ENCODE measurements at places on chromosomes 5 and 9.

GRCh38 chr5:132363431-132364112 lies 5.9 kb upstream of the SLC22A5 start:
- H3K27ac ChIP-seq: peak overlapping the region; percentile 100
- peak; percentile 88 for DNase-seq
- H3K4me3 ChIP-seq: no peak overlapping the region
- peaks cover 58% of the 10 kb centered on the region for H3K4me1 ChIP-seq

DNA sequence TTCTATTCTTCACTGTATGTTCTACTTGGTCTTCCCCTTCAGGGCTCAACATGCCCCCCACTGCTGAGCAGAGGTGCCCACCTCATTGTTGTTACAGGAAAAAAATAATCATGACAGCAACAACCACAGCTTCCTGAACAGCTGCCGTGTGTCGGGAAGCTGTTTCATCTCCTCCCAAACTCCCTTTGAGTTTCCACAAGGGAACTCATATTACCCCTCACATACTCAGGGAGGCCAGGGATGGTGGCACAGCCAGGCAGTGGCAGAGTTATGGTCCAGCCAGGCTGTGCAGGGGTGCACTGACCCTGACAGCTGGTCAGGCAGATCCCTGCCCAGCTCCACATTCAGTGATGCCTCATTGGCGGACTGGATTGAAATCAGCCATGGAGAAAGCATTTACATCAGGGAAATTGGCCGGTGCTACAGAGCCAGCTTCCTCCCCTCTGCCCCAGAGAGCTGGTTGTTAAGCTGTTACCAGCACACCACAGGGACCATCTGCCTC lies 37.3 kb downstream of the SARDH start:
- no peak for DNase-seq
- no peak overlapping the region for H3K4me3 ChIP-seq
- H3K27me3 ChIP-seq: peaks cover 58% of the 10 kb centered on the region
- no peaks in the 10 kb centered on the region for H3K36me3 ChIP-seq

- no peaks in the 10 kb centered on the region for H3K27me3 ChIP-seq
- no peak for DNase-seq
- H3K4me3 ChIP-seq: no peak overlapping the region
- H3K36me3 ChIP-seq: no peaks in the 10 kb centered on the region
- H3K27ac ChIP-seq: no peak overlapping the region
Observed at GRCh38 chr5:59538750-59539121, 354.8 kb downstream of the PDE4D start.

DNA sequence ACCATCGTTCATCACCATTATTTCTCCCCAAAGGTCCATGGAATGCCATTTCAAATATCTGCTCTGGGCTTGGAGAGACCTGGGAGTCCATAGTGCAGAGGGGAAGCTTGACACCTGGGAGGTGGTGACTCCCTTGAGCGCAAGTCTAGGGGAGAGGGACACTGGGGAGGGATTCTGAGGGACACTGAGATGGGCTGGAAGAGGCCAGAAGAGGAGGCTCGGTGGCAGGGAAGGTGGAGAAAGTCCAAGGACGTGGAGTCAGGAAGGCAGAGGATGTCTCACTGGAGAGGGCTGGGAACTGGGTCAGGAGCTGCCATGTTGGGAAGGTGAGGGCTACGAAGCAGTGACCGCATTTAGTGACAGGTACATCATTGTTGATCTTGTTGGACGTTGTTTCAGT lies 160.3 kb upstream of the MVB12B start:
- no peak overlapping the region for H3K4me3 ChIP-seq
- DNase-seq: no peak
- peaks cover 9% of the 10 kb centered on the region for H3K27me3 ChIP-seq
- no peaks in the 10 kb centered on the region for H3K4me1 ChIP-seq
- no peak overlapping the region for H3K27ac ChIP-seq
- H3K36me3 ChIP-seq: no peaks in the 10 kb centered on the region

DNA sequence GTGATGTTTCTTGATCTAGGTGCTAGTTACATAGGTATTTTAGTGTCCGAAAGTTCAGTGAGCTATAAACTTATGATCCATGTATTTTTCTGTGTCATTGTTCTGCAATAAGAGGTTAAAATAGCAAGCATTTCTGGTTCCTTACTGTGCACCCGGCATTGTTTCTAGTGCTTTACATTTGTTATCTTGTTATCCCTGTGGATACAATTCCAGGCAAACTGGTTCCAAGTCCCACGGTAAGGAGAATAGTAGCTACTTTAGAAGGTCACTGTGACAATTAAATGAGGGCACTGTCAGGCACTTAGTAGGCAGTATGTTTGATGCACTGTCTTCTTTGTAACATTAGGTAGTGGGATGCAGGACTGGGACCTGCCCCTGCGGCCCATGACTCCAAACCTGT lies 9.0 kb downstream of the FUBP3 start:
- H3K4me1 ChIP-seq: no peaks in the 10 kb centered on the region
- peaks cover 18% of the 10 kb centered on the region for H3K36me3 ChIP-seq
- H3K4me3 ChIP-seq: no peak overlapping the region

GRCh38 chr5:158599157-158599556 lies 500.6 kb downstream of the EBF1 start:
- DNase-seq: no peak
- H3K27me3 ChIP-seq: no peaks in the 10 kb centered on the region
- H3K4me3 ChIP-seq: no peak overlapping the region
- H3K36me3 ChIP-seq: no peaks in the 10 kb centered on the region

GRCh38 chr5:155827949-155828348 lies 499.0 kb upstream of the SGCD start:
- H3K4me1 ChIP-seq: no peaks in the 10 kb centered on the region
- H3K4me3 ChIP-seq: no peak overlapping the region
- no peaks in the 10 kb centered on the region for H3K27me3 ChIP-seq
- no peaks in the 10 kb centered on the region for H3K36me3 ChIP-seq
- no peak overlapping the region for H3K27ac ChIP-seq
- no peak for DNase-seq

GRCh38 chr5:160044967-160045366 lies 36.0 kb downstream of the TTC1 start:
- no peak overlapping the region for H3K4me3 ChIP-seq
- no peak for DNase-seq
- no peaks in the 10 kb centered on the region for H3K27me3 ChIP-seq

DNA sequence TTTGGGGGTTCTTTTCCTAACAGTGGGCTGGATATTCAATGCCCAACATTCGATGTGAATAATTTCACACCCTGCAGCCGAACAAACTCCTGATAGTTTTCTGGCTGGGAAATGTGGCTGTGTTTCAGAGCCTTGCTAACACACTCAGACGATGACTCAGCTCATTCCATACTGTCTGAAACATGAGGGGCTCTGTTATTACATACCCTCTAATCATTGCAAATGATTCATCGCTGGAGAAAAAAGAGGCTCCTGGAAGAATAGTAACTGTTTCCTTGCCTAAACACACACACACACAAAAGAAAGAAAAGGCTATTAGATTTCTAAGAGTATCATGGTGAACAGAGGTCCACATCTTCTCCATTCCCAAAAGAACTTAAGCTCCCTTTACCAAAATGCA lies 75.8 kb downstream of the OXCT1 start:
- H3K4me3 ChIP-seq: no peak overlapping the region
- no peaks in the 10 kb centered on the region for H3K27me3 ChIP-seq
- peak; percentile 68 for DNase-seq

DNA sequence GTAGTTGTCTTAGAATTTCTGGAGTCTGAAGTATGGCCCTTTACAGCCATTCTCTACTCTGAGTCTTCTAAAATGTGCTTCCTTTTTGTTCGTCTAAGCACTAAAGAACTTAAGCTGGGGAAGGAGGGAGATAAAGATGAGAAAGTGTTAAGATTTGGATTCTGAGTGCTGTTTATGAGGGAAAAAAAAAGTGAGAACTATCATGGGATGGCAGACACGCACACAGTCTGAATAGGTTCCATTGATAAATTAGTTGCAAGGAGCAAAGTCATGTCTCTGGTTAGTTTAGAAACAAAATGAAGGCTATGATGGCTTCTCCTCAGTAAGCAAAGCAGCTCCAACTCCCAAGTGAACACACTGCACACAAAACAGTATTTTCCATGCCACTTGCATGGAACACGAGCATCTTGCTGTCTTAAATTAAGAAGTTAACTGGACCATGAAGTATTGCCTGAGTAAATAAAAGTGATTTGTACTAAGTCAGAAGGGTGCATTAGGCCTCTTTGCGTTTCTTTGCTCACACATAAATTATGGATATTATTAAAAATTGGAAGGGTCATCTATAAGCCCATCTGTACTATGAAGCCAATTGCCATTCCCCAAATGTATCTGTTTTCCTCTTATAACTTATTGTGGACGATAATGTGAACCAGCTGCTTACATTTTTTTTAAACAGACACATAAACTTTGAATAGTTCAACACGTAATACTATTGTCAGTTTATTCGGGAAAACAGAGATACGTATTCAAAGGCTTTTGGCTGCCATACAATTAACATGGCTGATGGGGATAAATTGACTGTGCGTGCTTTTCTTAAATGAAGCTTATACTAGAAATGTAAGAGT lies 199.3 kb downstream of the SGCD start:
- no peak for DNase-seq
- no peaks in the 10 kb centered on the region for H3K27me3 ChIP-seq
- no peak overlapping the region for H3K27ac ChIP-seq
- no peaks in the 10 kb centered on the region for H3K4me1 ChIP-seq

DNA sequence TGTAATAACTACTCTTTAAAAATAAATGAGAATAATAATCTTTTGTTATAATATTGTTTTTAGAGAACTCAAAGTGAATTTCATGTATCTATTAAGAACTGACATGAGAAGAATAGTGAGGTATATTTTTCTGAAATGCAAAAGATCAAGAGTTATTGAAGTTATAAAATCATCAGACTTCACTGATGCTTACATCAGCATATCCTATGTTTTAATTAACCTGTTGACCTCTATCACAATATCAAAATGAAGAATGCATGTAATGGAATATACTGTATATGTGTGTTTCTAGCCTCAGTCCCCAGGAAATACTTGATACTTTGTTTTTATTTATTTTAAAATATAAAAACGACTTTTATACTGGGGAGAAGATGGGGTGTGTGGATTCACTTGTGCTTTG lies 533.1 kb downstream of the KCTD16 start:
- H3K4me1 ChIP-seq: no peaks in the 10 kb centered on the region
- no peak for DNase-seq
- H3K27me3 ChIP-seq: no peaks in the 10 kb centered on the region
- H3K4me3 ChIP-seq: no peak overlapping the region
- H3K36me3 ChIP-seq: no peaks in the 10 kb centered on the region

GRCh38 chr5:79241535-79241979 lies 5.6 kb downstream of the JMY start:
- H3K4me1 ChIP-seq: peaks cover 11% of the 10 kb centered on the region
- H3K36me3 ChIP-seq: no peaks in the 10 kb centered on the region
- no peaks in the 10 kb centered on the region for H3K27me3 ChIP-seq
- H3K27ac ChIP-seq: no peak overlapping the region

- no peak overlapping the region for H3K4me3 ChIP-seq
- no peaks in the 10 kb centered on the region for H3K27me3 ChIP-seq
- DNase-seq: no peak
- H3K27ac ChIP-seq: no peak overlapping the region
Observed at GRCh38 chr5:13553896-13554295, 390.6 kb downstream of the DNAH5 start.

DNA sequence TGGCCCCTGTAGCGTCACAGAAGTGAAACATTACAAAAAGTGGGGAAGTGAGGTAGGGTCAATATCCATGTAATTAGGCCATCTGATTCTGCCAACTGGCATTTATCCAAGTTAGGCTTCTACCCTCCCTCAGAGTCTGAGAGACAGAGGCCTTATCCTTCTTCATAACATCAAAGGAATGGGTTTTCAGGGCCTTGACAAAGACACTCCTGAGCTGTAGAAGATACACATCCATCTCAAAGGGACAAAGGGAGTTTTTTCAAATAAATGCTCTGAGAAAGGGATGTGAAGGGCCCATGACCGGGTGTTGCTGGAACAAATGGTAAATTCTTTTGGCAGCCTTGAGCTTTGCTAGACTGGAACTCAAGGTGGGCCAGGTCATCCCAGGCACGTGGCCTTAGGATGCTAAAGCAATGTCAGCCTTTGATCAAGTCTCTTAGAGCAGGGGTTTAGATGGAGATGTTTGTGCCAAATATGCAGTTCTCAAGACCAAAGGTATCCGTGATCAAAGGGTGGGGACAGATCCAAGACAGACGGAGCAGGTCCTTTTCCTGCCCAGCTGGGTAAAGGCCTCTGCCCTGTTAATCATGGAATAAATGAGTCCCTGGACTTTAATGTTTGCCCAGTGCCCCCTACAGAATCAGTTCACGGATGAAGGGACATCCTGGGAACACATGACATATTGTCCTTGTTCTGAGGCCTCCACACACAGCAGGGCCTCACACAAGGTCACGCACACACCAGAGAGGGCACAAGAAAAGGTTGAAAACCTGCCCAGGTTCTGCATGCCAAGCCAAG lies 10.0 kb upstream of the FAM169A start:
- no peaks in the 10 kb centered on the region for H3K36me3 ChIP-seq
- H3K4me1 ChIP-seq: no peaks in the 10 kb centered on the region

- H3K27ac ChIP-seq: peak overlapping the region; percentile 96
- H3K36me3 ChIP-seq: no peaks in the 10 kb centered on the region
- DNase-seq: peak; percentile 90
- peaks cover 38% of the 10 kb centered on the region for H3K4me1 ChIP-seq
- no peak overlapping the region for H3K4me3 ChIP-seq
- no peaks in the 10 kb centered on the region for H3K27me3 ChIP-seq
Observed at GRCh38 chr5:96629774-96630173, 32.4 kb upstream of the CAST start.

DNA sequence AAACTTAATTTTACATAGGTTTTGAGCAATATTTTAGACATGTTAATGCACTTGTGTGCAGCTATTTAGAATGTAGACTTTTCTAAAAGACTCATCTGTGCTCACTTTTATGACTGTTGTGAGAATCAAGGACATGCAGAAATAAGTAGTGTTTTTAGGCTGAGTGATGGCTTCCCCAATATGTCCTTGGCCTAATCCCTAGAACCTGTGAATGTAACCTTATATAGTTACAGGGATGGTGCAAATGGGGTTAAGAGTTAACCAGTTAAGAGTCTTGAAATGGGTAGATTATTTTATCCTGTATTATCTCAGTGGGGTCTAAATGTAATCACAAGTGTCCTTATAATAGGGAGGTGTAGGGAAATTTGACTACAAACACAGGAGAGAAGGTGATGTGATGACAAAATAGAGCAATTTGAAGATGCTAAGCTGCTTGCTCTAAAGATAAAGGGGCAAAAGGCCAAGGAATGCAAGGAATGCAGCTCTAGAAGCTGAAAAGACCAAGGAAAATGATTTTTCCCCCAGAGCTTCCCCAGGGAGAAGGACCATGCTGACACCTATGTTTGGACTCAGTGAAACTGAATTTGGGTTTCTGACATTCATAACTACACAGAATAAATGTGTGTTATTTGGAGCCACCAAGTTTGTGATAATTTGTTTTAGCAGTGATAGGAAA lies 298.0 kb upstream of the PAPPA start:
- H3K4me3 ChIP-seq: no peak overlapping the region
- H3K4me1 ChIP-seq: no peaks in the 10 kb centered on the region
- no peaks in the 10 kb centered on the region for H3K27me3 ChIP-seq
- no peak for DNase-seq
- no peak overlapping the region for H3K27ac ChIP-seq

- DNase-seq: no peak
- H3K27ac ChIP-seq: no peak overlapping the region
- no peaks in the 10 kb centered on the region for H3K36me3 ChIP-seq
- no peaks in the 10 kb centered on the region for H3K27me3 ChIP-seq
- no peaks in the 10 kb centered on the region for H3K4me1 ChIP-seq
Observed at GRCh38 chr5:138983984-138984383, 108.8 kb upstream of the LRRTM2 start.

GRCh38 chr5:141861194-141861593 lies 17.0 kb downstream of the PCDH1 start:
- no peaks in the 10 kb centered on the region for H3K27me3 ChIP-seq
- peaks cover 5% of the 10 kb centered on the region for H3K4me1 ChIP-seq
- no peak overlapping the region for H3K27ac ChIP-seq
- H3K36me3 ChIP-seq: peaks cover 26% of the 10 kb centered on the region
- no peak for DNase-seq
- no peak overlapping the region for H3K4me3 ChIP-seq

All from RWPE2 (cell line).